ENCODE measurements at places on chromosomes 6 and 20. TPM values are rescaled to one million over a fixed set of nuclear protein-coding genes. Genes with fewer than 3 reads are reported as not detected.

The OLIG3 gene
- total RNA-seq, result not detected

The SNX21 gene
- 0.72 TPM for total RNA-seq

The RING1 gene
- 18.2 TPM for total RNA-seq

The ROS1 gene
- total RNA-seq, result not detected

The CAPN11 gene
- not detected for total RNA-seq

The SIGLEC1 gene
- total RNA-seq, result 0.02 TPM

The PBOV1 gene
- not detected for total RNA-seq
